ENCODE measurements at places on chromosomes 6 and 20.

DNA sequence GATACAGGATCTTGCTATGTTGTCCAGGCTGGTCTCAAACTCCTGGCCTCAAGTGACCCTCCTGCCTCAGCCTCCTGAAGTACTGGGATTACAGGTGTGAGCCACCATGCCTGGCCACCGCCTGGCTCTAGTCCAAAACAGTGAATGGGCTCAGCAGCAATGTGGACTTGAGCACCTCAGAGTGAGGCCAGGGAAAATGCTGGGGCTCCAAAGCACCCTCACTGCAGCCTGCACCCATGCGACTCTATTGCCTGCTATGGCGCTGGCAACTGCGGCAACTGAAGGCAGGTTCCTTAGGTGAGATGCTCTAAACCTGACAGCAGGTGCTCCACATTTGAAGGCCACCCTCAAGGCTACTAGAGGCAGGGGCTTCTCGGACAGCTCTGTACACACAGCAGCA is 26.5 kb downstream of the MAP1LC3A start:
- no peak for DNase-seq

- DNase-seq: no peak
Observed at GRCh38 chr6:7419065-7419464, 29.5 kb downstream of the RIOK1 start.

- DNase-seq: no peak
Observed at GRCh38 chr6:114020196-114020595, 49.2 kb upstream of the HDAC2 start.

GRCh38 chr6:50442531-50443040 is 270.7 kb upstream of the TFAP2D start:
- DNase-seq: no peak

- DNase-seq: no peak
Observed at GRCh38 chr6:23784301-23784919, 341.6 kb upstream of the NRSN1 start.

GRCh38 chr20:10352934-10353824 is 80.8 kb downstream of the MKKS start:
- DNase-seq: no peak

GRCh38 chr6:44154067-44154466 is 4.6 kb upstream of the CAPN11 start:
- DNase-seq: no peak

- DNase-seq: no peak
Observed at GRCh38 chr20:23244156-23244915, 106.3 kb upstream of the NXT1 start.

DNA sequence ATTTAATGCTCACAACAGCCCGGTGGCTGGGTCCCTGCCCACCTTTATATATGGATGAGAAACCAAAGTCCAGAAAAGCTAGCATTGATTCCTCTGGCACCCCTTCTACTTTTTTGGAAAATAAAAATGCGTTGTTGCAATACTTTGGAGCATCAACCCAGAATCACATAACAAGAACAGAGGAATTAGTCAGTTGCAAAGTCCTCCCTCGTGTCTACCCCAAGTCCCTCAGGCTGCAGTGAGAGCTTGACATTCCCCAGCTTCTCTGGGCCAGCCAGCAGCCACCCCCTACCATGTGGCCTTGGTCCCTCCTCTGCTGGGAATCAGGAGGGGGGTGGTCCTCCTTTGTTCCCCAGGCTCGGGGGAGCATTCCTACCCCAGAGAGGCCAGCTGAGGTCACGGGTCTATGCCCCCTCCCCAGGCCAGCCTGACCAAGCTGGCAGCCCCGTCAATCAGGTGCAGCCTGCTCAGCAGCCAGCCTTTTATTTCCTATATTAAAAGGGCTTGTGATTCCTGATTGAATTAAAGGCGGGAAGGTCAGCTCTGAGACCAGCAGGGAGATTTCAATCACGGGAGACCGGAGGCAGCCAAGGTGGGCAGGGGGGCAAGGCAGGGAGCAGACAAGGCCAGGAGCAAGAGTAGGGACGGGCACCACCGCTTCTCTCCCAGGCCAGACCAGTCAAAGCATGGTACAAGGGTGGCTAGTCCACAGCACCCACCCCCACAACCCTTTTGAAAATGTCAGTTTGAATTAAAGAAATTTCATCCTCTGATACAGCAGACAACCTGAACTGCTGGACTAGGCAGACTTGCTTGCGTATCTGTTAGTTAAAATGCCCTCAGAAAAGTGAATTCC is 158.9 kb downstream of the MRPL14 start:
- DNase-seq: no peak

GRCh38 chr6:116246089-116246488 is 7.8 kb downstream of the TSPYL4 start:
- DNase-seq: no peak

DNA sequence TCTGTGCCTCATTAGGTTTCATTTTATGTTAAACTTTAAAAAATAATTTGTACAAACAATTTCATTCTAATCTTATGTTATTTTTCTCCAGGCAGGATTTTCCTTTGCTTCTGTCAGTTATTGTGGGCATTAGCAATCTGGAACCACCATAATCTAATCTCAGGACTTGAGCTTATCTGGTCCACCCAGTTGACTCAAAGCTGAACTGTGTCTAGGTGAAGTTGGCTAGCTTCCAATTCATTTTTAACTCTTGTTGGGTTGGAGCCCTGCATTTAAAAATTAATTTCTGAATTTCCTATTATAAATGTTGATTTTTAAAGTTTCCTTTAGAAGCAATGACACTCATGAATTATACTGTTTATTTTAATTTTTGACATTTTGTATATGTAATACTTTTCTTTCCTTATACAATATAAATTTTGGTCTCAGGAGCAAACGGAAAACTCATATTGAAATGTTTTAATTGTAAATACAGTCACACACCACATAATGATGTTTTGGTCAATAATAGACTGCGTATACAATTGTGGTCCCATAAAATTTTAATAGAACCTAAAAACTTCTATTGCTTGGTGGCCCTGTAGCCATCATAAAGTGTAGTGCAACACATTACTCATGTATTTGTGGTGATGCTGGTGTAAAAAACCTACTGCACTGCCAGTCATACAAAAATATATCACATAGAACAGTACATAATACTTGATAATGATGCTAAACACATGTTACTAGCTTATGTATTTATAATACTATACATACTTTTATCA is 121.3 kb downstream of the CLVS2 start:
- no peak for DNase-seq

GRCh38 chr6:115443825-115444478 is 616.7 kb downstream of the FRK start:
- no peak for DNase-seq

GRCh38 chr6:102848796-102849195 is 1455.3 kb downstream of the GRIK2 start:
- no peak for DNase-seq

GRCh38 chr20:19691125-19691524 is 66.9 kb upstream of the RIN2 start:
- DNase-seq: no peak

DNA sequence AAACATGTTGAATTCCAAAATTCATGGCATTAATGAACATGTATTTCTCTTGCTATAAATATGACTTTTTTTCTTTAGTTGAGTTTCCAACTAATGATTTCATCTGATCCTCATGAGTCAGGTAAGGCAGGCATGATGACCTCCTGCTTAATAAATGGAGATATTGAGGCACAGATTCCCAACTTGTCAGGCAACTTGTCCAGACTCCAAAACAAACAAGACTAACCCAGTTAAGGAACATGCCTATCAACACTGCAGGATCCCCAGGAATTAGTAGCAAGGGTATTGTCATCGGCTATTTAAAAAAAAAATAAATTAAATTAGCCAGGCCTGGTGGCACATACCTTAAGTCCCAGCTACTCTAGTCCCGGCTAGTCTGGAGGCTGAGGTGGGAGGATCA is 121.3 kb upstream of the SALL4 start:
- DNase-seq: no peak

DNA sequence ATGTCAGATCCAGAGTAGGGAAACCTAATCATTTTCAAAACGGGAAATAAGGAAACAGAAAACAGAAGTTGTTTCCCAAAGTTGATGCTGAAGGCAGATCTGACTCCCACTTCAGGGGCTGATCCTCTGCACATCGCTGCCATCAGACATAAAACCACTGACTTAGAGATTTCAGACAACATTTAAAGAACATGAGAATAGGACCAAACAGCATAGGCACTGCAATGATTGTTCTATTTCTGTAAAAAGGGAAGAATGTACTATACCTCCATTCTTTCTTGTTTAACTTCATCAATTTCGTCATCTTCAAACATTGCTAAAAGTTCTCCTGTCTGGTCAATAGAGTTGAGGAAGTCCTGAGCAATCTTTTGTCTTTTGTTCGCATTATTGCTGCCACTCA is 324.7 kb upstream of the RUNX2 start:
- DNase-seq: no peak

DNA sequence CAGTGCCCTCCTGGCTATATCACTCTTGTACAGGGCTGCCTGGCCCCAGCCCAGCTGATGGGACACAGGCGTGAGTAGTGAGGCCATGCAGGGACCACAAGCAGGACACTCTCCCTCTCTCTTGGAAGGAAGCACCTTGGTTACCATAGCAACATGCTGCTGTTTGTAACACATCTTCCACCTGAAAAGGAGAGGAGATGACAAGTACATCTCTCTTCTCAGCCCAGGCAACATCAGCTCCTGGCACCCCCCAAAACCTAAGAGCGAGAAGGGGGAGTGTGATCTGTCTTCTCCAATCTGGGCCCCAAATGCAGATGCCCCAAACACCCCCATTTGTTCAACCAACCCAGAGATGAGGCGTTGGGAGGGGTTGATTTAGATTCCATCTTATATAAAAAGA is 49.9 kb downstream of the KCNB1 start:
- no peak for DNase-seq

DNA sequence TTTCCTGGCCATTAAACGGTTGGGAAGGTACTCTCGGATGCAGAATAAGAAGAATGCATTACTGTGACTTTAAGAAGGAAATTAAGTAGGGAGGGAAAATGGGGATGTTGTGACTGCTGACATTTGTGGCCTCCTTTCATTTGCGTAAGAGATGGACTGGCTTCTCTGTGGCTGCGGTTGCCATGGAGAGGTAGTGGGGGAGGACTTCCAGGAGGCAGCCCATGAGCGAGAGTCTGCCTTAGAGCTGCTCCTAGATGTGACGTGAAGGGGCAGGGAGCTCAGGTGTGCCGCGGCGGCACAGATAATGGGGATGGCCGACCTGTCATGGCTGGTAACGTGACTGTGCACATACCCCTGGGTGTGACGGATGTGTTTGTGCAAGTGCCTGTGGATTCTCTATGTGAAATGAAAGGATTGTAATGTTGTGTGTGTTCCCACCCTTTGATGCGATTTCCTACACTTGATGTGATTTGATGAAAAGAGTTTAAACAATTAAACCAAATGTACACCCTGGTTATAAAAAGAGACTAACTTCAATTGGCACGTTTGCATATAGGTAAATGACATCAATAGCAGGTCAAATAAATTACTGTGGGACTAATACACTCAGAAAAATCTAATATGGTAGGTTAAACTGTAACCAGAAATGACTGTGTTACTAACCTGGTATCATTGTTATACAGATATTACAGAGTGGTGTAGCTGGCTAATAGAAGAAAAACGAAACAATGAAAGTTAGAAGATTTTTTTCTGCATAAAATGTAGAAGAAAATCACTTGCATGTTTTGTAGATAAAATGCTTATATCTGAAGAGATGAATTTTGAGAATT is 48.9 kb downstream of the HIVEP1 start:
- DNase-seq: peak; percentile 85

GRCh38 chr6:3438190-3439167 is 18.4 kb downstream of the SLC22A23 start:
- DNase-seq: no peak

DNA sequence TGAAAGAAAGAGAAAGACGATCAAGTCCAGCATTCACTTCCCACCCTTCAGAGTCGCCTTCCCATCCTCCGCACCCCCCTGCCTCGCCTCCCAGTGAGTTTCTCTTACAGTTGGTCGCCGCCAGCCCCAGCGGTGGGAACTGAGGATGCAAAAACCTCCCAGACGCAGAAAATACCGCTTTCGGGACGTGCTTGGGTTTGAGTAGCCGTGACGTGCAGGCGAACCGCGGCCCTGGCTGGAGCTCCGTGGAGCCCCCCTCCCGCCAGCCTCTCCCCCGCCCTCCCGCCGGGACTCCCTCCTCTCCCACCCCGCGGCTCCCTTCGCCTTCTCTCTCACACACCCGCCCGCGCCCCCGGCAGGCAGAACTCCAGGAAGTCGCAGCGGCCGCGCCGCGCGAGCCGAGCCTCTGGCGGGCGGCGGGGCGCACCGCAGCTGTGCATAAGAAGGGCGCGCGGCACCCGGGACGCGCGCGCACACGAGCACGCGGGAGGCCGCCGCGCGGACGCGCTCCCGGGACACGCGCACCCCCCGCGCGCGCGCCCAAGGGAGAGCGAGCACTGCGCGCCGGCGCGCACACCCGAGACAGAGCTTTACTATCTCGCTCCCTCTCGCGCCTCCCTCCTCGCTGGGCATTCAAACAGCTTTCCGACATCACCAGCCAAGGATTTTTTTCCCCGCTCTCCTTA is at the start of gene ADGRB3:
Gene ADGRB3, plus strand, starts transcription at position 557 of the 686 bp plus-strand sequence. CDS start 3,394 bp downstream, outside the sequence.
- no peak for DNase-seq

DNA sequence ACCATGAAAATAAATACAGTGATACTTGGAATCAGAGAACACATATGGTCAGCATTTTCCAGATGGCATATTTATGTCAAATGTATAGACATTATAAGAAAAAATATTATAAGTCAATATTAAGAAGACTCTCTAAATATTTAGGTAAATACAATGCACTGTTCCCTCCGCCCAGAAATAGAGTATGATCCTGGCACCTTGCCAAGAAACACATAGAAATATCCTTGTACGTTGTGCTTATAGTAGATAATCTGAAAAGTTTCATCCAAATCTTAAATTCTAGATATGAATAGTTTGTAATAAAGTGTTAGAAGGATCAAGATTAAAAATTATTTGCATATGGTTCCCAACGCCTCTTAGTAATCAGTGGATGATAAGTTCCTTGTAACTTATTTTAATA is 645.8 kb upstream of the GJE1 start:
- no peak for DNase-seq

- no peak for DNase-seq
Observed at GRCh38 chr6:145818796-145819195, 4.2 kb upstream of the FBXO30 start.

DNA sequence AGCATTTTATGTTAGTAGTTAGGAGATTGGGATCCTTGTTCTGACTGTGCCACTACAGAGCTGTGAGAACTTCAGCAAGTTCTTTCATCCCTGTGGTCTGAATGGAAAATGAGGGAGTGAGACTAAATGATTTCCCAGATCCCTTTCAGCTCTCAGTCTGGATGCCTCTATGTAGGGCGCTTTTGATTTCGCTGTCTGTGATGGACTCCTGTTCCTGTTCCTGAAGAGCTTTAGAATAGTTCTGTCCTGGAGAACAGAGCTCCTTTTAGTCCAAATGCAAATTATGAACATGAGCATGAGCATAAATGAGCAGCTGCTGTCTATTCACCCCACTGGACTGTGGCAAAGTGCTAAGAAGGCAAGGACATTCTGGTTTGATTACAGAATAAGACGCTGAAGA is 61.4 kb upstream of the NT5E start:
- no peak for DNase-seq

- no peak for DNase-seq
Observed at GRCh38 chr6:139425780-139426179, 51.3 kb upstream of the CITED2 start.

- peak; percentile 38 for DNase-seq
Observed at GRCh38 chr20:1108437-1108920, 9.9 kb upstream of the PSMF1 start.

- DNase-seq: peak; percentile 63
Observed at GRCh38 chr6:87393026-87393622, 14.6 kb upstream of the CFAP206 start.

GRCh38 chr20:17941087-17941825 is 27.3 kb downstream of the SNX5 start:
- DNase-seq: no peak
